ENCODE measurements at places on chromosomes 2 and 18. TPM values are rescaled to one million over a fixed set of nuclear protein-coding genes. Genes with fewer than 3 reads are reported as not detected.

The KYNU gene
- 34.5 TPM for total RNA-seq

DNA sequence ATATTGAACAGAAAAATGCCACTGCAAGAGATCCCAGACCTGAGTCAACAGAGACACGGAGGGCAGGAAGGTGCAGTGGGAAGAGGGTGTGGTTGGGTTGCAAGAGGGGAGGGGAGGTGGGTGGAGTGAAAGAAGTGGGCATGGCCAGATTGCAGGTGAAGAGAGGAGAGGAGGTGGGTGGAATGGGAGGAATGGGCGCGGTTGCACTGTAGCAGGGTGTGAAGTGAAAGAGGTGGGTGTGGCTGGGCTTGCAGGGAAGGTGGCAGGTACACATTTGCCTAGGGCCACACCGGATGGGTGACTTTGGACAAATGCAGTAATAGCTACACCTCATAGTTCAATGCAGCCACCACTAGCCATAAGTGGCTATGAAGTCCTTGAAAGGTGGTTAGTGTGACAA lies 71.1 kb downstream of the DOCK10 start:
- H3K4me3 ChIP-seq: no peak overlapping the region
- H3K27me3 ChIP-seq: no peaks in the 10 kb centered on the region
- no peak overlapping the region for H3K27ac ChIP-seq

The B4GALT6 gene
- 3.5 TPM for total RNA-seq

DNA sequence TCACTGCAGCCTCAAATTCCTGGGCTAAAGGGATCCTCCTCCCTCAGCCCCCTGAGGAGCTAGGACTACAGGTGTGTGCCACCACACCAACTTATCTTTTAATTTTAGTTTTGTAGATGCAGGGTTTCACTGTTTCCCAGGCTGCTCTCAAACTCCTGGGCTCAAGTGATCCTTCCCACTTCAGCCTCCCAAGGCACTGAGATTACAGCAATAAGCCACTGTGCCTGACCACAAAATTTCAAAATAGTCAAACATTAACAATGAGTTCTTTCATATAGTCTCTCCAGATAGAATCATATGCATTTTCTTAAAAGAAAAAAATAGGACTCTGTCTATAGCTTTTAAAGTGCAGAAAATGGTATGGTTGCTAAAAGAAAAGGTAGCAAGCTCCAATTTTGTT lies 24.9 kb upstream of the PID1 start:
- no peaks in the 10 kb centered on the region for H3K27me3 ChIP-seq
- H3K27ac ChIP-seq: peak overlapping the region; percentile 3
- H3K36me3 ChIP-seq: no peaks in the 10 kb centered on the region
- peaks cover 30% of the 10 kb centered on the region for H3K4me1 ChIP-seq
- H3K4me3 ChIP-seq: no peak overlapping the region

DNA sequence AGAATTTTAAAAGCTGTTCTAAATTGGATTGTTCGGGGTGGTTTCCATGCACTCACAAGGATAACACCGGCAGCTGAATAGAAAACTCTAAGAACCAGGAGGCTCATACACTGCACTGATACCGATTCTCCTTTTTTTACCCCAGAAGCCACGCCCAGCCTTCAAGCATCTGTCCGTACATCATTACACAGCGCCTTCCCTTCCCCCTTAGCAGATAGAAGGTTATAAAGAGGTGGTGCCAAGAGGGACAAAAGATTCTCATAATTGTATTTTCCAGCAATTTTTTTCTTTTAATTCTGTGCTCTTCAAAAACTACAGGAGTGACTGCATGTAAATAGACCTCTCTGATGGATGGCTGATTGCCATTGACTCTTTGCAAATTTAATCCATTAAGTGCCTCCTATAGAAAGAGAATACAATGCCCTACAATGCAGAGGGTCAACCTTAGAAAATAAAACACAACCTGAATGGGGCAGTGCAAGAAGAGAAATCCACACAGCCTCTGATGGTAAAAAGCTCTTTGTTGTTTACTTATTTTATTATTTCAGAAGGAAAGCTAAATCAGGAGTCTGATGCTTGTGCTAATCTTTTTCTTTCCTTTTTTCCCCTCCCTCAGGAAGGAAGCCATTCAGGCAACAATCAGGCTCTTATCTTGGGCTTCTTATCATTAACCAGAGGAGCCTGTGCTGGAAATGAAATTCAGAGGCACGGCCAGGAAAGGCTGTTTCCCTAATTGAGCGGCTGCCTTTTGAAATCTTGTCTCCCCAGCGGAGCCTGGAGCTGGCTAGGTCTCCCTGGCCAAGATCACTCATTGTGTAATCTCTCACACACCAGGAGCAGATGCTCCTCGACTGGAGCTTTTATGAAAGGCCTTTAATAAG lies 198.9 kb upstream of the NABP1 start:
- no peak for DNase-seq
- no peaks in the 10 kb centered on the region for H3K27me3 ChIP-seq
- H3K27ac ChIP-seq: no peak overlapping the region
- no peaks in the 10 kb centered on the region for H3K36me3 ChIP-seq

GRCh38 chr2:208939852-208940251 lies 484.0 kb upstream of the MAP2 start:
- no peaks in the 10 kb centered on the region for H3K27me3 ChIP-seq
- no peak for DNase-seq
- no peaks in the 10 kb centered on the region for H3K36me3 ChIP-seq
- no peak overlapping the region for H3K4me3 ChIP-seq

DNA sequence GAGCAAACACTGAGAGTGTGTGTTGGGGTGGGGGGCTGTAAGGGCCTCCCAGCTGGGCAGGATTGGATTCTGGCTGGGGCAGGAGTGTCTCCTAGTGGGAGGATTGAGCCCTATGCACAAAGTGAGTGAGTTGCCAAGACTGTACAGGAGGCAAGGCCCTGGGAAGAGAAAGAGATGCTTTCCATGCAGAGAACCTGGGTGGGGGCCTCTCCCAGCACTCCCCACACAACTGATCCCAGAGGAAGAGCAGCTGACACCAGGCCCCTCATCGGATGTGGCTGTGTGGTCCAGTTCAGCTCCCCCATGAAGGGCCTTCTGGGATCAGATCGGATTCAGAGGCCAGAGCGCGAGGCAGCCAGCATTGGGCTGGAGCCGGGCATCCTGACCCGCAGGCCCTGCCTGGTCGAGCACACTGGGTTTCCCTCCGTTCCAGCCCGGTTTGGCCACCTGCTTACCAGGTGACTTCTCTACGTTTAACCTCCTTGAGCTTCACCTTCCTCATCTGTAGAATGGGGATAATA lies 49.4 kb upstream of the FAHD2A start:
- DNase-seq: no peak
- H3K36me3 ChIP-seq: no peaks in the 10 kb centered on the region
- no peaks in the 10 kb centered on the region for H3K27me3 ChIP-seq
- no peaks in the 10 kb centered on the region for H3K4me1 ChIP-seq

GRCh38 chr2:61816480-61817355 lies 37.1 kb downstream of the FAM161A start:
- H3K4me1 ChIP-seq: no peaks in the 10 kb centered on the region
- no peaks in the 10 kb centered on the region for H3K27me3 ChIP-seq
- H3K27ac ChIP-seq: no peak overlapping the region
- no peaks in the 10 kb centered on the region for H3K36me3 ChIP-seq
- no peak overlapping the region for H3K4me3 ChIP-seq

GRCh38 chr2:127087791-127088495 lies 19.0 kb downstream of the BIN1 start:
- no peak overlapping the region for H3K4me3 ChIP-seq
- no peaks in the 10 kb centered on the region for H3K27me3 ChIP-seq
- no peaks in the 10 kb centered on the region for H3K36me3 ChIP-seq
- H3K4me1 ChIP-seq: peaks cover 51% of the 10 kb centered on the region
- H3K27ac ChIP-seq: no peak overlapping the region
- no peak for DNase-seq

GRCh38 chr2:75098856-75099255 lies 100.5 kb downstream of the TACR1 start:
- H3K4me3 ChIP-seq: no peak overlapping the region
- no peaks in the 10 kb centered on the region for H3K27me3 ChIP-seq
- H3K27ac ChIP-seq: no peak overlapping the region
- no peaks in the 10 kb centered on the region for H3K36me3 ChIP-seq
- no peaks in the 10 kb centered on the region for H3K4me1 ChIP-seq

The IHH gene
- 0.69 TPM for total RNA-seq

The SH3YL1 gene
- 48.3 TPM for total RNA-seq

The WDR54 gene
- 8.4 TPM for total RNA-seq

DNA sequence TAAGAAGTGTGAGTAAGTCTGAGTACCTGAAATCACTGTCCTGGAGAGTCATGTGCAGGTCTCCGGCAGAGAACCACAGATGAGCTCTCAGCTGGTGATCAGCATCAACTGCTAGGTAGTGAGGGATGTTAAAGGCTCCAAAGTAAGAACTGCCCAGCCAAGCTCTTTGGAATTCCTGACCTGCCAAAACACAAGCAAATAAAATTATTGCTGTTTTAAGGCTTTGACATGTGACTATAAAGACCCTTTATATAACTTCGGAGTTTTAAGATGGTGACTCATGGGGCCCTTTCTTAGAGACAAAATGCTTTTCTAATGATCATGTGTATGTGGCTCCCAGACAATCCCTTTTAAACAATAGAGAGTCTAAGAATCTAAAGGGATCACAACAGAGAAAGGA lies 855.7 kb downstream of the TRIB2 start:
- H3K27me3 ChIP-seq: no peaks in the 10 kb centered on the region
- H3K36me3 ChIP-seq: no peaks in the 10 kb centered on the region
- H3K27ac ChIP-seq: no peak overlapping the region
- DNase-seq: no peak
- H3K4me3 ChIP-seq: no peak overlapping the region

DNA sequence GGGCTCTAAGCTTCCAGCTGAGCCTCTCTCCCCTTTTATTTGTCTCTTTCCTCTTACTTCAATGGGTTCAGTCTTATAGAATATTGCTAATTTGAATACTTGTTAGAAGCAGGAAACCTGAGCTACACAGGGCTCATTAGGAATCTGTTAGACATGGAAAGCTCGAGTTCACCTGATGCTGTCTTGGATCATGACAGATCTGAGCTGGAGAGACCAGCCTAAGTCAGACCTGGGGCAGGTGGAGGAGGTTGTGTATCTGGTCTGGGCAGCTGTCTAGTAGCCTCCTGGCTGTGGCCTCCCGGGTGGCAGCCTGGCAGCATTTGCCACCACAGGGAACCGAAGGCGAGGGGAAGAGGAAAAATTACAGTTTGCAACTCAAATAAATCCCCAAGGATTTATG lies 185.9 kb downstream of the ICOS start:
- H3K4me1 ChIP-seq: peaks cover under 1% of the 10 kb centered on the region
- no peaks in the 10 kb centered on the region for H3K27me3 ChIP-seq
- H3K4me3 ChIP-seq: no peak overlapping the region
- DNase-seq: no peak

- no peak overlapping the region for H3K27ac ChIP-seq
- no peak for DNase-seq
- H3K4me1 ChIP-seq: no peaks in the 10 kb centered on the region
Observed at GRCh38 chr18:60350941-60351340, 21.6 kb downstream of the MC4R start.

GRCh38 chr2:136538489-136538888 lies 226.9 kb upstream of the THSD7B start:
- H3K27me3 ChIP-seq: no peaks in the 10 kb centered on the region
- no peak overlapping the region for H3K27ac ChIP-seq
- H3K4me1 ChIP-seq: no peaks in the 10 kb centered on the region
- no peak overlapping the region for H3K4me3 ChIP-seq

- H3K27me3 ChIP-seq: no peaks in the 10 kb centered on the region
- DNase-seq: no peak
- no peak overlapping the region for H3K27ac ChIP-seq
- H3K4me3 ChIP-seq: no peak overlapping the region
- no peaks in the 10 kb centered on the region for H3K36me3 ChIP-seq
- no peaks in the 10 kb centered on the region for H3K4me1 ChIP-seq
Observed at GRCh38 chr2:125730921-125731320, 925.0 kb upstream of the GYPC start.

DNA sequence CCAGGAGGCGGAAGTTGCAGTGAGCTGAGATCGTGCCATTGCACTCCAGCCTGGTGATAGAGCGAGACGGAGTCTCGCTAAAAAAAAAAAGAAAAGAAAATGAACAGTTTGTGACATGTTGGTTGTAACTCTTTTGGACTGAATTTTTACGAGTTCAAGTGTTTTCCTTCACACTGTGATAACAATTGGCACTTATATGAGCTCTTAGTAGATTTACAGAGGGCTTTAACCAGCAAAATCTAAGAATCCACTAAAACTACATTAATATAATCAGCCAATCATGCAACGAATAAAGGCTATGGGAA lies 2.1 kb upstream of the GEMIN6 start:
- H3K4me1 ChIP-seq: peaks cover 7% of the 10 kb centered on the region
- no peak overlapping the region for H3K27ac ChIP-seq
- H3K4me3 ChIP-seq: no peak overlapping the region
- H3K27me3 ChIP-seq: no peaks in the 10 kb centered on the region
- H3K36me3 ChIP-seq: peaks cover 2% of the 10 kb centered on the region

- H3K27ac ChIP-seq: no peak overlapping the region
- no peaks in the 10 kb centered on the region for H3K4me1 ChIP-seq
Observed at GRCh38 chr18:51279367-51279984, 82.0 kb upstream of the MEX3C start.

The COL4A3 gene
- 46.4 TPM for total RNA-seq

- no peaks in the 10 kb centered on the region for H3K27me3 ChIP-seq
- no peak overlapping the region for H3K4me3 ChIP-seq
- DNase-seq: no peak
- H3K27ac ChIP-seq: no peak overlapping the region
Observed at GRCh38 chr18:63286926-63287325, 32.6 kb downstream of the BCL2 start.

The ZDBF2 gene
- 11.3 TPM for total RNA-seq

The RBM43 gene
- 9.4 TPM for total RNA-seq

The DPYSL5 gene
- not detected for total RNA-seq

The CYP27A1 gene
- total RNA-seq: 180 TPM

GRCh38 chr2:143345887-143346787 lies 216.9 kb downstream of the ARHGAP15 start:
- no peaks in the 10 kb centered on the region for H3K36me3 ChIP-seq
- no peak overlapping the region for H3K4me3 ChIP-seq
- H3K4me1 ChIP-seq: no peaks in the 10 kb centered on the region
- H3K27ac ChIP-seq: no peak overlapping the region

GRCh38 chr18:76499637-76500340 lies 4.7 kb upstream of the ZNF516 start:
- no peak for DNase-seq
- H3K4me1 ChIP-seq: no peaks in the 10 kb centered on the region
- no peaks in the 10 kb centered on the region for H3K27me3 ChIP-seq

- no peak for DNase-seq
- no peak overlapping the region for H3K4me3 ChIP-seq
- no peaks in the 10 kb centered on the region for H3K36me3 ChIP-seq
- H3K4me1 ChIP-seq: peaks cover 4% of the 10 kb centered on the region
Observed at GRCh38 chr2:236550701-236551465, 18.7 kb upstream of the ACKR3 start.

Data from upper lobe of right lung (tissue), 1 donor.